ENCODE measurements at places on chromosomes 12 and 14.

DNA sequence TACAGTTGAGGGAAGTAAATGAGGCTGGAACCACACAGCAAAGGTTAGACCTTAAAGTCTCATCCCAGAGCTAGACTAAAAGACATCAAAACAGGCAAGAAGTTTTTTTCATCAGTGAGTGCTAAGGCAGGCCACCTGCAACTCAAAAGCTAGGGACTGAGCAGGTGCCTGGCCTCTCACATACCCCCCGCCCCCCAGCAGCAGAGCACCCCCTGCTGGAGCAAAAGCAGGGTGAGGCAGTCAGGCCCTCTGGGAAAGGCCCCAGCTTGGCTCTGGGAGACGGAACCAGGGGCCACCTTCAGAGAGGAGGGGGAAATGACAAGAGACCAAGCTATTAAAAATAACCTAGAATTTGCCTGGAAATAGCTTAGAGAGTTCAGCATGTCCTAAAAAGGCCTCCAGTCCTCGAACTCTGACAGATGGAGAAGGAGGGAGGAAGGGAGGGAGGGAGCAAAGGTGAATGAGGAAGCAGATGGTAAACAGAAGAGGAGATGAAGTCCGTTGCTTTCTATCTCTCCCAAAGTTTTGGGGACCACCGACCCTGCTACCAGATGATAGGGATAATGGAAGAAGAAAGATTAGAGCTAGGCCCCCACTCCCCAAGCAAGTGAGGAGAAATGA is 1.8 kb downstream of the ITGA7 start:
- DNase-seq, result no peak

GRCh38 chr12:119157978-119158377 is 20.8 kb upstream of the HSPB8 start:
- DNase-seq, result no peak

- no peak for DNase-seq
These were observed 181.4 kb downstream of the SYT1 start for GRCh38 chr12:79046021-79046420.

DNA sequence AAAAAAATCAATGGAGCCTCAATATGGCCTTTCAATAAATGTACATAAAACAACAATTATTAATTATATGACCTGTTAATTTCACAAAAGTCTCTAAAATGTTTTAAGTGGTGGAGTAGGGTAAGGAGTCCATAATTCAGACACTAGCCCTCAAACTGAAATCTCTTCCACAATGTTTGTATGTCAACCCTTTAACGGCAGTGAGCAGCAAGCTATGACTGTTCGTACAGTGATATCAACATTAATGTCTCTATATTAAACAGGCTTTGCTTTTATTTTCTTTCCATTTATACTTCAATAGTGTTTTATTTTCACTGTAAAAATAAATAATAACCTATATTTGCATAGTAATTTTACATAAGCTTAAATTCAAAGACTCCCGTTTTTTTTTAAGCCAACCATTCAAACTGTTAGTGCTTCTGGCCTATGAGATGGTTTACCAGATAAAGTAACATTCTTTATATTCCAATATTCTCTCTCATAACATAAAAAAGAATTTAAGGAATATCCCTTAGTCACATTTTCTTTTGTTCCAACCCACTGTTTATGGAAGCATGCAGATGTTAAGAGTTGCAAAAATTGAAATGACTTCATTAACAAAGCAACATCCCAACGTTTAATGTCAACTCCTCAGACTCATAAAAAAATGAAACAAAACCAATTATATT is 2.3 kb downstream of the CDK17 start:
- no peak for DNase-seq
